Small intestine (tissue), 16 donors: ENCODE measurements at places on chromosomes 11 and 22. TPM values are rescaled to one million over a fixed set of nuclear protein-coding genes. Genes with fewer than 3 reads are reported as not detected.
A peak's percentile ranks its signal among the peaks of the same experiment; 100 is the strongest.

POGLUT3 gene
- polyA plus RNA-seq: 11.4 TPM

ZNF70 gene
- not detected for polyA plus RNA-seq

USP2 gene
- 15.4 TPM for polyA plus RNA-seq

CTR9 gene
- 16.6 TPM for polyA plus RNA-seq

TYR gene
- polyA plus RNA-seq: not detected

APOL4 gene
- 8.9 TPM for polyA plus RNA-seq

CSNK2A3 gene
- 1.4 TPM for polyA plus RNA-seq

P2RY6 gene
- 1.9 TPM for polyA plus RNA-seq

PDE3B gene
- polyA plus RNA-seq: 0.67 TPM

DNA sequence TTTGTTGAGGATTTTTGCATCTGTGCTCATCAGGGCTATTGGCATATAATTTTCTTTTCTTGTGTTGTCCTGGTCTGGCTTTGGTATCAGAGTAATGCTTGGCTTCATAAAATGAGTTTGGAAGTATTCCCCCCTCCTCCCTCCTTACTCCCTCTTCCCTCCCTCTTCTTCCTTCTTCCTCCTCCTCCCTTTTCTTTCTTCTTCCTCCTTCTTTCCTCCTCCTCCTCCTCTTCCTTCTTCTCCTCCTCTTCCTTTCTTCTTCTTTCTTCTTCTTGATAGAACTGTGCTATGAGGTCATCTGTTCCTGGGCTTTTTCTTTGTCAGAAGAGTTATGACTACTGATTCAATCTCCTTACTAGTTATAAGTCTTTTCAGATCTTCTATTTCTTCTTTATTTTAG is 10.1 kb downstream of the BIRC2 start:
- no peaks in the 10 kb centered on the region for H3K27me3 ChIP-seq
- peaks cover 29% of the 10 kb centered on the region for H3K36me3 ChIP-seq
- H3K4me3 ChIP-seq: no peak overlapping the region

GRCh38 chr22:37803639-37804351 is 3.9 kb upstream of the GCAT start:
- peak overlapping the region; percentile 92 for H3K27ac ChIP-seq
- no peaks in the 10 kb centered on the region for H3K27me3 ChIP-seq
- DNase-seq: peak; percentile 47

DNA sequence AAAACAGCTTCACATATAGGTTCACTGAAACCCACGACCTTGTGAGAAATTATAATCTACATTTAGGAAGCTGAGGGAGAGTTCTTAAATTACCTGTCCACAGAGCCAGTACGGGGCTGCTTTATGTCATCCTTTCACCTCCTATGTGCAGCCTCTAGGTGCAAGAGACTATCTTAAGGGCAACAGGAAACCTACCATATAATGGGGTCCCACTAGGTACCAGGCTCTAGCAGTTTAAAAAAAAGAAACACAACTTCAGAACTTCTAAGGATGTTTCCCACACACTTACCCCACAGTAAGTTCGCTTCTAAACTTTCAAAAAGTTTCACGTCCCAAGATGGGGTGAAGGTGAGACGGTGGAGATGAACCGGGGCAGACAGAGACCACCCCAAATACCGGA is 573 bp downstream of the STK33 start:
- no peaks in the 10 kb centered on the region for H3K27me3 ChIP-seq
- no peak overlapping the region for H3K27ac ChIP-seq
- H3K4me1 ChIP-seq: peaks cover 5% of the 10 kb centered on the region
- no peaks in the 10 kb centered on the region for H3K36me3 ChIP-seq

GRCh38 chr11:75588051-75588481 is 26.0 kb downstream of the SERPINH1 start:
- H3K27me3 ChIP-seq: no peaks in the 10 kb centered on the region
- peak overlapping the region; percentile 60 for H3K27ac ChIP-seq
- H3K36me3 ChIP-seq: no peaks in the 10 kb centered on the region
- DNase-seq: peak; percentile 84

- H3K4me3 ChIP-seq: no peak overlapping the region
- H3K36me3 ChIP-seq: no peaks in the 10 kb centered on the region
- no peaks in the 10 kb centered on the region for H3K4me1 ChIP-seq
- DNase-seq: no peak
- H3K27me3 ChIP-seq: no peaks in the 10 kb centered on the region
Measured at GRCh38 chr11:110773442-110773841, 61.2 kb upstream of the ARHGAP20 start.

GRCh38 chr11:109783840-109784239 is 309.4 kb upstream of the ZC3H12C start:
- no peaks in the 10 kb centered on the region for H3K27me3 ChIP-seq
- no peak overlapping the region for H3K4me3 ChIP-seq
- no peak for DNase-seq

GRCh38 chr11:2399488-2400068 is 972 bp upstream of the TSSC4 start:
- no peak for DNase-seq
- peak overlapping the region; percentile 99 for H3K27ac ChIP-seq
- H3K36me3 ChIP-seq: peaks cover 76% of the 10 kb centered on the region
- no peaks in the 10 kb centered on the region for H3K27me3 ChIP-seq
- H3K4me3 ChIP-seq: peak overlapping the region; percentile 50

- no peak overlapping the region for H3K4me3 ChIP-seq
- no peak for DNase-seq
- H3K4me1 ChIP-seq: no peaks in the 10 kb centered on the region
- peaks cover 33% of the 10 kb centered on the region for H3K36me3 ChIP-seq
- H3K27me3 ChIP-seq: no peaks in the 10 kb centered on the region
- no peak overlapping the region for H3K27ac ChIP-seq
Measured at GRCh38 chr11:121512468-121513465, 60.0 kb upstream of the SORL1-AS1 start.

- peaks cover 5% of the 10 kb centered on the region for H3K4me1 ChIP-seq
- H3K27me3 ChIP-seq: no peaks in the 10 kb centered on the region
- DNase-seq: no peak
- H3K4me3 ChIP-seq: no peak overlapping the region
Measured at GRCh38 chr11:7538466-7539454, 25.0 kb downstream of the PPFIBP2 start.

DNA sequence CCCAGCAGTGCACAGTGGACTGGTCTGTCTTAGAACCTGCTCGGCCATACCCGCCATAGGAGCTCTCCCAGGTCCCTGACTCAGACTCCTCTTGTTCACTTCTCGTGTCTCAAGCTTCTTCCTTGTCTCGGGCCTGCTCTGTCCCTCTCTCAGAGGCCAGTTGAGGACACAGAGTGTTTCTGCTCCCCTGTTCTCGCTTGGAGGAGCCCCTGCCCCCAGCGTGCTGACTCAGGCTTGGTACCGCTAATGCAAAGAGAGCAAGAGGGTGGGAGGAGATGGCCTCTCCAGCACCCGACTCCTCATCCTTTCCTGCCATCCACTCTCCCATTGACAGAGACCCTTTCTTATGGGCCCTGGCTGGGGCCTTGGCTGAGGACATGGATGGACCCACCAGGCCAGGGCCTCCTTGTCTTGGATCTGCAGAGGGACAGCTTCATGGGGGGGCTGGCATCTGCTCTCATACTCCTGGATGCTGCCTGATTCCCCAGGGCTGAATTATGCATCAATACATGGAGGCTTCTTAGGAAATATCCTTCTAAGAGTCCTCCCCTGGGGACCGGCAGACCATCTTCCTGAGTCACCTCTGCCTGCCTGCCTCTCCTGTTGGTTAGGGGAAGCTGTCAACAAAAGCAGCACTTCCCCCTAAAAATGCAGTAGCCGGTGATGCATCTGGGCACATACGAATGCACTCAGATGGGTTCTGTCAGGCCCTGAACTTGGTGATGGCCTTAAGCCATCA is 15.9 kb downstream of the TSPAN18 start:
- no peak overlapping the region for H3K4me3 ChIP-seq
- no peaks in the 10 kb centered on the region for H3K36me3 ChIP-seq
- no peak for DNase-seq
- H3K4me1 ChIP-seq: peaks cover 18% of the 10 kb centered on the region

DNA sequence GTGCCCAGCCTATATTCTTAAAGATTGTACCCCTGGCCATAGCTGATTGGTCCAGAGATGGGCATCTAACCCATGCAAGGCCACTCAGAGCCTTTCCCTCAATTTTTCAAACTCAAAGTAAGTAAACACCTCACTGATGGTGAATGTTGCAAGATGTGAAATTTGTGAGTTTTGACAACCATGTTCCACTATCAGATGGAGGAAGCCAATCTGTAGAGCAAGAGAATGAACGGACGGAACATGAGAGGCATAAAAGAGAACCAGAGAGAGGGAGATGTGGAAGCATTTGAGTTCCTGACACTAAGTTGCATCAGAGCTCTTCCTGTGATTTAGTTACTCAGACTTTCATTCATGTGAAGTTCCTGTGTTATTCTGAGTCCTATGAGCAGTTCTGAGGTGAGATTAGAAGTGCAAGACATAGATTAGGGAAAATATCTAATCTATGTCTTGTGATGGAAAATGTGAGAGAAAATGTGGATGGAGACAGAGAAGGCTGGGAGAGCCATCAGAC is 73.3 kb downstream of the PRSS23 start:
- no peaks in the 10 kb centered on the region for H3K36me3 ChIP-seq
- no peaks in the 10 kb centered on the region for H3K27me3 ChIP-seq
- no peak overlapping the region for H3K27ac ChIP-seq

DNA sequence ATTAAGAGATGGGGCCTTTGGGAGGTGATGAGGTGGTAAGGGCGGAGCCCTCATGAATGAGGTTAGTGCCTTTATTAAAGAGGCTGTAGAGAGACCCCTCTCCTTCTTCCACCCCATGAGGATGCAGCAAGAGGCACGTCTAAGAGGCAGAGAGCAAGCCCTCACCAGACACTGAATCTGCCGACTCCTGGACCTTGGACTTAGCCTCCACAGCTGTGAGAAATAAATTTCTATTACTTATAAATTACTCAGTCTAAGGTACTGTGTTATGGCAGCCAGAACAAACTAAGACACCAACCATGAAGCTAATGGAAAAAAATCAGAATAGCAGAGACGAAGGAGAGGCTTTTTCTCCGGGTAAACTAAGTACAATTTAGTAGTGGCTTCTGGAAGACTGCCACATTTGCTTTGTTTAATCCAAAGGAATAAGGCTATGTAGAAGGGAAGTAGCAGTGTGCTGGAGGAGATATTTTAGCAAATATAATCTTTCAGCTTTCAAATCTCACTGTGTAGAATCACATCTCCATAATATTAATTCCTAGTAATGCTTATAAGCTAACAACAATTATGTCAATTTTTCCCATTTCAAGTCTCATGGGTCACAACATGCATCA is 12.3 kb upstream of the SIK2 start:
- H3K4me1 ChIP-seq: no peaks in the 10 kb centered on the region

DNA sequence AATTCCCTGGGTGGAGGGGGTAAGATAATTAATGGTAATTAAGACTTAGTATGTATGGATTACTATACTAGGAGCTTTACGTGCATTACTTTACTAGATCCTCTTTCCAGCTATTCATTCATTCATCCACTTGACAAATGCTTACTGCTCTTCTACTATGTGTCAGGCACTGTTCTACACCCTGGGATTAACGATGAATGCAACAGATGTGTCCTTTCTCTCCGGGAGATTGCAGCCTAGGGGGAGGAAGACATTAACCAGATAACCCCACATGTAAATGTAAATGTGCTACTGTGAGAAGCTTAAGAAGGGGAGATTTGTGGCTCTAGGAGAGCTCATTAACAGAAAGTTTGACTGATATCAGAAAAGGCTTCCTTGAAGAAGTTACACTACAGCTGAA is 1.7 kb downstream of the ANKK1 start:
- DNase-seq: no peak
- no peak overlapping the region for H3K27ac ChIP-seq
- H3K36me3 ChIP-seq: no peaks in the 10 kb centered on the region
- no peak overlapping the region for H3K4me3 ChIP-seq

DNA sequence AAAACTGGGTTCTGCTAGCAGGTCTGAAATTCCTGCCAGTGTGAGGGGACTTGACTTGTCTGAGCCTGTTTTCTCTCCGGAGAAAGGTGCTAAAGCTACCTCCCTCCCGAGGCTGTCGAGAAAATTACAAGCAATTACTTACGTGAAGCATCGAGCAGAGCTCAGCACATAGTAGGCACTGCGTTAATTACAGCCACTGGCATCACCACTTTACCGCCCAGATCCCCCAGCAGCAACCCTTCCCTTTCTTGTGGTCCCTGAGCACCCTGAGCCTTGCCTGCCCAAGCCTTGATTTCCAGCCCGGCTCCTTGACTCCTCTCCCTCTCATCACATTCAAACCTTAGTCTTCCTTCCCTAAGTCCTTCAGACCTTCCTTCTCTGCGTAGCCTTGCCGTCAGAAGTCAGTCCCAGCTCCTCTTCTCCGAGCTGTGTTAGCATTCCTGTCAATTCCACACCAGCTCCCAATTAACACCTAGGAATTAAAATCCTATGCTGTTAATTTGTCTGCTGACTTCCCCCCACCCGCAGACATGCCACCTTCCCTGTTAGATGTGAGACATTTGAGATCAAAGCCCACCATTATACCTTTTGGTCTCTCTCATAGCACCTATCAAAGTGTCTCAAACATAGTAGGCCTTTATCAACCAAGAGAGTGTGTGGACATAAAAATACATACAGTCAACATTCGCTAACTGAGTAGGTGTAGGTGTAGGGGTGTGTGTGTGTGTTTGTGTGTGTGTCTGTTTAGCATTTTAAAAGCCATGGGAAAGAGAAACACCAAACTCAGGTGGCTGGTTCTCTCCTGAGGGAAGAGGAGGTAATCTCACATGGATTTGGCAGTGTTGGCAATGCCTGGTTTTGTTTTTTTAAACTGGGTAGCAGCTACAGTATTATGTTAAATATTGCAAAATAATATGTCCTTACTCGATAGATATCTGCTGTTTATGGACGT is 2.8 kb upstream of the KCNJ5 start:
- H3K27ac ChIP-seq: no peak overlapping the region
- no peak overlapping the region for H3K4me3 ChIP-seq
- H3K36me3 ChIP-seq: no peaks in the 10 kb centered on the region
- no peaks in the 10 kb centered on the region for H3K4me1 ChIP-seq

GRCh38 chr11:92152245-92152644 is 72.4 kb upstream of the FAT3 start:
- H3K27ac ChIP-seq: no peak overlapping the region
- no peaks in the 10 kb centered on the region for H3K4me1 ChIP-seq
- H3K36me3 ChIP-seq: no peaks in the 10 kb centered on the region
- no peak overlapping the region for H3K4me3 ChIP-seq
- H3K27me3 ChIP-seq: no peaks in the 10 kb centered on the region

DNA sequence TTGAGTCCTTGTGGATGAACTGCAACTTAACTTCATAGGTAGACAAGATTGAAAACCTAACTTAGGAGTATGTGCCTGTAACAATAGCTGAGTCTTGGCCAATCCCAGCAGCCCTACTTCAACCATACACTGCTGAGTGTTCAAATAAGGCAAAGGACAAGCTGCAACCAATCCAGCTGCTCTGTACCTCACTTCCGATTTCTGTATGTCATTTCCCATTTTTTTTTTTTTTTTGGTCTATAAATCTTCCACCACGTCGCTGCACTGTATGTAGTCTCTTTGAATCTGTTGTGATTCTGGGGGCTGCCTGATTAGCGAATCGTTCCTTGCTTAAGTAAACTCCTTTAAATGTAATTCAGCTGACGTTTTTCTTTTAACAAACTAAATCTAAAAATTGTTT is 35.4 kb upstream of the FLI1 start:
- DNase-seq: no peak
- H3K27ac ChIP-seq: no peak overlapping the region
- H3K4me3 ChIP-seq: no peak overlapping the region
- H3K4me1 ChIP-seq: no peaks in the 10 kb centered on the region
- H3K27me3 ChIP-seq: peaks cover 31% of the 10 kb centered on the region

- no peak overlapping the region for H3K4me3 ChIP-seq
- H3K36me3 ChIP-seq: no peaks in the 10 kb centered on the region
- no peak overlapping the region for H3K27ac ChIP-seq
- no peaks in the 10 kb centered on the region for H3K4me1 ChIP-seq
- DNase-seq: no peak
Measured at GRCh38 chr11:91163619-91164451, 941.0 kb upstream of the CHORDC1 start.
